ENCODE measurements at places on chromosomes 5 and 9.

DNA sequence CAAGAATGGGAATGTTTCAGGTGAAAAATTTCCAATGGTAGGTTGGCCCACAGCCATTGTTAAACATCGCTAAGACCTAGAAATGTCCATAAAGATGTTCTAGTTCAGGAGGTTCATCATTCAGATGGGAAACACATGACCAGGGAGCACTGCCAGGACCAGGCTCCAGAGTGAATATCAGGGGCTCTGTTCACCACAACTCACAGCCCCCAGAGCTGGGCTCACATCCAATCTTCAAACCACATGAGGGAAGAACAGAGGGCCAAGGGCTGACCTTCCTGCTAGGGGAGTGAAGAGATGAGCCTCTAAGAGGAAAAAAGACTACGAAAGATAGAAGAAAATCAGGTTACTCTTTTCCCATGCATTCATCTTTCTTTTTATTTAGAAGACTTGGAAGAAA lies 205.8 kb downstream of the SEMA5A start:
- no peak for DNase-seq

DNA sequence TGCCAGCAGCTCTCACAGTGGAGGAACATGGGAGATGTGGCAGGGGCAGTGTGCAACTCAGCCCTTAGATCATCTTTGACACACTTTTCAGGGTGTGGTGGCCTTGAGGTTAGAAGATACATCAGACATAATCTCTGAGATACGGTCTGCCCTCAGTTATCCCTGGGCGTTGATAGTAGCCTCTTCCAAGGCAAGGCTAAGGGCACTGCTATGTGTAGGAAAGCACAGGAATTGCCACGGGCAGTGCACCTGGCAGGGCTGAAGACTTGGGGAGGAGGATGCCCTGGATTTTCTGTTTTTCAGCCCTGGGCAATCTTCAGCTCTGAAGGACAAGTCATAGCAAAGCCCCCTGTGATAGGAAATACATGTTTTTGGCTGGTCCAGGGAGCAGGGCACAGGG lies 206.7 kb downstream of the GOLPH3 start:
- no peak for DNase-seq

GRCh38 chr5:138719811-138720210 lies 33.4 kb upstream of the CTNNA1 start:
- DNase-seq: no peak

- no peak for DNase-seq
These were observed 190.2 kb upstream of the NR3C1 start for GRCh38 chr5:143593723-143594122.

DNA sequence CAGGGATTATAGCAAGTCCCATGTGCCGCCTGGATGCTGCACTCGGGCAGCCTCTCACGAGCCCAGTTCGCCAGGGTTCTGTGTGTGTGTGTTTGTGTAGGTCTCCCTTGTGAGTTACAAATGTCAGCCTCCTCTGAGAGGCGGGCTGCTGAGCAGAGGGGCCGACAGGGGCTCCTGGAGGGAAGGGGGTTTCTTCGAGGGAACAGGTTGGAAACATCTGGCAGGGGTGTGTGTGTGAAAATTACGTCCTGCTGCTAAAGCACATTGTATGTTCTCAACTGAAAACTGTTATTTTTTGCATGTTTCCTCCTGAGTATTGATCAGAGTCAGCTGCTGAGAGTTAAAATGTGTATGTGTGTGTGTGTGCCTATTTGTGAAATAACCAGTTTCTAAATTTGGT lies 9.7 kb downstream of the GALNT10 start:
- DNase-seq: no peak

- DNase-seq: no peak
These were observed 21.2 kb downstream of the MEGF9 start for GRCh38 chr9:120692901-120693699.

All from NCI-H2171 (cell line).